ENCODE measurements at places on chromosomes 12 and 14. TPM values are rescaled to one million over a fixed set of nuclear protein-coding genes. Genes with fewer than 3 reads are reported as not detected.
A peak's percentile ranks its signal among the peaks of the same experiment; 100 is the strongest.

DNA sequence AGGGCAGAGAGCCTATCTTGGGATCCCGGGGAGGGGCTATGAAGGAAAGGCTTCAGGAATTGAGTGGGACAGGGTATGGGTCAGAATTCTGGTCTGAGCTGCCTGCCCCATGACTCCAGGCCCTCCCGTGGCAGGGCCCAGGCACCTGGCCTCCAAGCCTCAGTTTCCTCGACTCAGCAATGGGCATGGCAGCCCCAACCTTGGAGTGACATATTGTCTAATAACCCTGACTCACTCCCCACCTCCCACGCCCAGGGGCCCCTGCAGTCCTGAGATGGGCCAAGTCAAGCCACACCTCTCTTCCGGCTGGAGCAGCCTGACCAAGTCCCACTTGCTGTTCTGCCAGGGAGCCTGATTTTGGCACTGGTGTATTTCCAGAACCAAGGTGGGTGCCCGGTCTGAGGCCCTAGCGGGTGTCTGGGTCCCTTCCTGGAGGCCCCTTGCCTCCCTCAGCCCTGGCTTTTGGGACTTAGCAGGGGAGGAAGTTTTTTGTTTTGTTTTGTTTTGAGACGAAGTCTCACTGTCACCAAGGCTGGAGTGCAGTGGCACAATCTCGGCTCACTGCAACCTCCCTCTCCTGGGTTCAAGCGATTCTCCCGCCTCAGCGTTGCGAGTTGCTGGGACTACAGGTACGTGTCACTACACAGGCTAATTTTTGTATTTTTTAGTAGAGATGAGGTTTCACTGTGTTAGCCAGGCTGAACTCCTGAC is 40.3 kb upstream of the RCOR1 start:
- DNase-seq, result peak; percentile 18

DNA sequence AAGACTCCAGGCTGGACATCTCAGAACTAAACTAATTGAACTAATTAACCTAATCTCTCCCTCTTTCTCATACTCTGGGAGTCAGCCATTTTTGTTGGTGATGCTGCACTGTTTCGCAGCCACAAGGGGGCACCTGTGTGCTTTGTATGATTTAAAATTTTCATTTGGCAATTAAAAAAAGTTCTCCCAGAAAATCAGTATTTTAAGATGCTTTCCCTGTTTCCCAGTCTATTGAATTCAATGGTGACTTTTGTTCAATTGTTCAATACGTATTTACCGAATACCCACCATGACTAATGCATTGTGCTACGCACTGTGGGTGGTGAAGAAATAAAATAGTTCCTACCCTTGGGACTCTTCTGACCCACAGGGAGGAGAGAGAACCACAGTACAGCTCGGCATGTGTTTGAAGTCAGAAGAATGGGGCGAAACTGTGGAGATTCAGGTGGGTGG is 63.7 kb downstream of the ZNF664 start:
- peak; percentile 63 for DNase-seq

DNA sequence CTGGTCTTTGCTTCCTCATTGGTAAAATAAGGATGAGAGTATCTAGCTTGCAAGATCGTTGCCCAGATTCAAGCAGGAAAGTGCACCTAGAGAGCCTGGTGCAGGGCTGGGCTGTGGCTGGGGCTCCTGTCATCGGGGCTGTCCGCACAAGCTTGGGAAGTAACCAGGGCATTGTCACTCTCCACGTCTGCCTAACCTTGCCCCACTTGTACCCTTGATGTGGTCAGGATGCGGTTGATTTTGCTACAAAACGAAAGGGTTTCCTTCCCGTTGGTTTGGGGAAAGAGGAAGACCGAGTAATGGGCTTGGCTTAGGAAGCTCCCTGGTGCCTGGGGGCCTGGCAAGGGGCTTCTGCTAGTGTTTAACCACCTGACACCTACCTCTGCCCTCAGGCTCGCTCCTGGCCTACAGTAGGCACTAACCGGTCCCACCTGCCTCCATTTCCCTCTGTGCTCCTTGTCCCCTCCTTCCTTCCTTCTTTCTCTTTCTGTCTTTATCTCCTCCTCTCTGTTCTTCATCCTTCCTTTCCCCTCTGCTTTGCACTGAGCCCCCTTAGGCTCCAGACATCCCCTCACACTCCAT is 21.8 kb downstream of the MVK start:
- DNase-seq, result no peak

DNA sequence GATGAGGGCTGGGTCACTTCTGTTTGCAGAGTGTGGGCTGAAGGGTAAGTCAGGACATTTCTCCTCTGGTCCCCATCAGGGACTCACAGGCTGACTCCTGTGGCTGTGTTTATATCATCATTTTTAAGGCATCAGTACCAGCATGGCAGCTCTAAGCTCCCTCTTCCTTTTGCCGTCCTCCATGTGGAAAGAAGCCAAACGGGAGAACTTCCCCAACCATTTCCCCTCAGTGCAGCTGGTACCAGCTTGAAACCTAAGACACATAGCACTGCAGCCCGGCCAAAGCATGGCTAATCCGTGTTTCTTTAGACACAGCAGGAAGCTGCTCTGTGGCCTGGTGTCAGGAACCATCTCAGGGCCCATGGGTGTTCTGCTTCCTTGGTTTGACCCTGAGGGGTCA is 31.9 kb upstream of the ATP2A2 start:
- DNase-seq, result peak; percentile 43

- no peak for DNase-seq
Measured at GRCh38 chr12:23742574-23742973, 206.9 kb downstream of the SOX5 start.

DNA sequence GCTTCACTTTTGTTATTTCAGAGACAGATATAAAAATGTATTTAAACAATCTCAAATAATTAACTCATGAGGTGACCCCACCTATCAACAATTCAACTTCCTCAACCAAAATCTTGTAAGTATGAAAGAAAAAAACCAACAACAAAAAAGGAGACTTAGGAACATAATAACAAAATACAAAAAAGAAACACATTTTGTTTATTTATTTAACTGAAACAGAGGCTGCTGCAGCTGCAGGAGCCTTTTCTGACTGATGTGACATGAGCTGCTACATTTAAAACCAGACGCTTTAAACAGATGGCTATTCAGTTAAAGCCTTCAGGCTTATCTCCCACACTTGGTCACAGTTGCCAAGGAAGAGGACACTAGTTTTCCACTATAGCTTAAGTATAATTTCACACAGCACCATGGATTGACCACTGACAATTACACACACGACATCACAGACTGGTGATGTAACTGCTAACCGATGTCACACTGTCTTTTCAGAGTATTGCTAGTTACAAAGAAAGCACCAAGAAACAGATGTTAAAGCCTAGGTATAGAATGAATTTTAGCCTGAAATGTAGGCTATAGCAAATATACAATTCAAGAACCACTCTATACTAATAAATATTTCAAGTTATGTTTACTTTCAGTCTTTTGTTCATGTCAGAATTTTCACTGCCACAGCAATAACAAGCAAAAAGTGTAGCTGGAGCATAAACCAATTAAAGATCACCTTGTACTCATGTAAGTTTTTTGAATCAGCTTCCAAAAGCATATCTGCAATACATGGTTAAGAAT is 113.0 kb downstream of the MED13L start:
- peak; percentile 36 for DNase-seq

DNA sequence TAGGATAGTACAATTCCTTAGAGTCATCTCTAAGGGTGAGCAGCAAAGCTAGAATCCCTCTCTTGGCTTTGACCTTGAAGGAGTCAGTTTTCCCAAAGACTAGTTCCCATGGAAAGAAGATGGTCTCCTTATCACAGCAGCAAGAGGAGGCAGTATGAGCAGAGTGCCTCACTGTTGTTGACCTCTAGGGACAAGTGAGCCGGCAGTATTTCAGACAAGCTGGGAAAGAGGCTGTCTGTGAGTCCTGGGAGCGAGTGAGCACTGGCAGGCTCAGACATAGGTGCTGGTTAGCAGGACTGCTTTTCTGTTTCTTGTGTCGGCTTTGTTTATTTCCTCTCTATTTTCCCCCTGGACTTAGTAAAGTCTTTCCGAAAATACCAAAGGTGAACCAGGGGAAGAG is 60.7 kb downstream of the NTF3 start:
- DNase-seq, result no peak

- peak; percentile 94 for DNase-seq
Measured at GRCh38 chr12:80778005-80778541, 61.4 kb downstream of the MYF5 start.

DNA sequence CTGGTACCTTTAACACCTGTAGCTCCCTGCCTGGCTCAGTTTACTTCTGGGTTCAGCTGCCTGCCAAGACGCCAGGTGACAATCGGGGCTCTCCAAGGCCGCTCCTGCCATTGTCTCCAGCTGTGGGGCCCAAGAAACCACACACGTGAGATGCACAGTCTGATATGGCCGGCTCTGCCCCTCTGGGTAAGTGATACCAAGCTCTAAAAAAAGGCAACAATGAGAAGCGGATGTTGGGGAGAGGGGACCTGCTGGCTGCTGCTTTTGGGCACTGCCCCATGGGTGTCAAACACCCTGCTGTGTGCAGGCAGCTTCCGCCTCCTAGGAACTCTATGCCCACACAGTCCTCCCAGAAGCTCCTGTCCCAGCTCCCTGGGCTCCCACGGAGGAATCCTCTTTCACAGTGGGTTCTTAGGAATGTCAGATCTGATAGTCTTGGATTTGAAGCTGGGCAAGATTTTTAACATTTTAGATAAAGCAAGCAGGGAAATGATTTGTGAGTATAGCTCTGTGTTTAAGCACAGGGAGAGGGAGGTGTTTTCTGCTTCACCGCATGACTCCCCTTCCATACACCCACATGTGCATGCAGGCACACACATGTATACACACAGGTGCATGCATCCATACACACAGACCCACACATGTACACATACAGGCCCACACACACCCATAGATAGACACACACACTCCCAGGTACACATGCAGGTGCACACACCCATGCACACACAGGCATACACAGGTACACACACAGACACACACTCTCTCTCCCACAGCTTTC is 1135.8 kb downstream of the BCL11B start:
- DNase-seq, result no peak

GRCh38 chr12:44224399-44225148 is 388.7 kb downstream of the TMEM117 start:
- DNase-seq, result no peak

DNA sequence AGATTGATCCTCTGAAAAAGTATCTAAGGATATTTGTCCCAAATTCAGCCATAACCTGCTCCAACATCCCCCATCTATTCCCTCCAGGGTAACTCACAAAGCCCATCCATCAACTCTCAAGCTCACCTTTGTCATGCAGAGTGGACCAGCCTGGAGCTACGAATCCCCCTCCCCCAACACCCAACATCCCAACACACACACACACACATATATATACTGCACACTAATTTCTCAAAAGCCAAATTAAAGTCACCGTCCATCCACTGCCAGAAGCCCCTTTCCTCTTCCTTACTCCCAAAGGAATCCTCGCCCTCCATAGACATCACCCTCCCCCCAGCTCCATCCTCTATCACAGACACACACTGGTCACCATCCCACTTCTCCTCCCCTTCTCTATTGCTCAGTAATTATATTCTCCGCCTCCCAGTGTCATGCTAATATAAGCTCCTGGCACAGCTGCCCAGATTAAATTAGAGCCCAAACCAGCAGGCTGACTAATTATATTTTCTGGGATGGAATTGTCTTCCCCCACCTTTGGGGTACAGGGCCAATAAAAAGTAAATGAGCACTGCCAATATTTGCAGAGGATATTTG is 13.5 kb upstream of the TESPA1 start:
- no peak for DNase-seq

DNA sequence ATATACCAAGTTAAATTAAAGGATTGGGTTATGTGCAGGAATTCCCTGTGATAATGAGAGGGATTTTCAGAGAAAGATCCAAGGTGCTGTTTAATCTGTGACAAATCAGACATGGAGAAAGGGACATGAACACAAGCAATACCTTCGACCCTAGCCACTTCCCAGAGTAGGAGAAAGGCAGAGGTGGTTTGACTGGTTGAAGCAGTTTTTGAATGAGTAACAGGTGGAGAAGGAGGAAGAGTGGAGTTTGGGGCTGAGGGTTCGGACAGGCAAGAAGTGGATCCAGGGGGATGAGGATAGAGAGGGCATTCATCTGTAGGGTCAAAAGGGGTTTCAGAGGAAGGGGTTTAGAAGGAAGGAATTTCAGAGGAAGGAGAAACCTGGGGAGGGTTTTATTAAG is 27.4 kb upstream of the A2M start:
- DNase-seq, result no peak

DNA sequence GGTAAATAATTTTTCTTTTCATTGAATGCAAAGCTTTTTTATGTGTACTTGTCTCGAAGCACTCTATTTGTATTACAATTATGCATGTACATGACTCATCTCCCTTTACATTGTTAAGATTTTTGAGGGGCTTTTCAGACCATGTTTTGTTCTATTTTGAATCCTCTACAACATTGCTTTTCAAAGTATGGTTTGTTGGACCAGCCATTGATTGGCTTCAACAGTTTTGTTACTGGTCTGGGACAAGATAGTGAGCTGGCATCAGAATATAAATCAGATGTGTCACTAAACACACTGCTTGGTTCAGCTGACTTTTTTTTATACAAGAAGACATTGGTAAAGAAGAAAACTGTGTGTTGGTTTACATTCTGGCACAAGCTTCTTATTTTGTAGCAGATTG is 122.3 kb downstream of the MON2 start:
- peak; percentile 54 for DNase-seq

DNA sequence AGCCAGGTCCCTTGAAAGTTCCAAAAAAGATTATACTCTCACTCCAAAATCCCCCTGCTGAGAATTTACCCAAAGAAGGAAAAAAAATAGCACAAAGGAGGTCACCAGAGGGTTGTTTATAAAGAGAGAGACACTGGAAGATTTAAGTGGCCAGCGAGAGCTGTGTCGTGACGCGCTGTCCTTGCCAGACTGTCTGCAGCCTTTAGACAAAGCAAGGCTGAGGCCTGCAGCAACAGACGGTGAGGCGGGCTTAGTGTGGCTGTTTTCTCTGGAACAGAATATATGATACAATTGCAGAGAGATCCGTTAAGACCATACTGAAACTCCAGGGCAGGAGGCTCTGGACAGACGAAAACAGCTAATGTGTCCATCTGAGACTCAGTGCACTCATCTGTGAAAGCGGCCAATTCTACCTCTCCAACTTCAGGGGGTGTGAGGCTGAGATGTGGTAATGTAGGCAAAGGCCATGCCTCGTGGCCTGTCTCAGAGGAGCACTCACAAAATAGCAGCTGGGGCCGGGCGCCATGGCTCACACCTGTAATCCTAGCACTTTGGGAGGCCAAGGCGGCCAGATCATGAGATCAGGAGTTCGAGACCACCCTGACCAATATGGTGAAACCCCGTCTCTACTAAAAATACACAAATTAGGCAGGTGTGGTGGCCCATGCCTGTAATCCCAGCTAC is 36.2 kb downstream of the ANAPC7 start:
- no peak for DNase-seq

- DNase-seq, result peak; percentile 84
Measured at GRCh38 chr12:132600048-132601032, 10.0 kb downstream of the LRCOL1 start.

- no peak for DNase-seq
Measured at GRCh38 chr12:54585243-54585642, 3.2 kb downstream of the PPP1R1A start.

- no peak for DNase-seq
Measured at GRCh38 chr12:82593901-82594396, 92.8 kb upstream of the TMTC2 start.

- no peak for DNase-seq
Measured at GRCh38 chr12:68458866-68459265, 126.7 kb upstream of the MDM1 start.

Gene SALL2
- 2.3 TPM for total RNA-seq

Gene DLGAP5
- 11.6 TPM for total RNA-seq

Gene RPL10L
- not detected for total RNA-seq

Gene SIX6
- total RNA-seq, result not detected

Data from dermis blood vessel endothelial cell (primary cell).